ENCODE measurements at places on chromosomes 11 and 22.
A peak's percentile ranks its signal among the peaks of the same experiment; 100 is the strongest.

- no peak for DNase-seq
Measured at GRCh38 chr11:97574976-97575665, 1185.3 kb downstream of the JRKL start.

- peak; percentile 64 for DNase-seq
Measured at GRCh38 chr22:41237707-41238569, 2.8 kb downstream of the CHADL start.

- no peak for DNase-seq
Measured at GRCh38 chr22:30535182-30535581, 11.4 kb downstream of the SEC14L6 start.

DNA sequence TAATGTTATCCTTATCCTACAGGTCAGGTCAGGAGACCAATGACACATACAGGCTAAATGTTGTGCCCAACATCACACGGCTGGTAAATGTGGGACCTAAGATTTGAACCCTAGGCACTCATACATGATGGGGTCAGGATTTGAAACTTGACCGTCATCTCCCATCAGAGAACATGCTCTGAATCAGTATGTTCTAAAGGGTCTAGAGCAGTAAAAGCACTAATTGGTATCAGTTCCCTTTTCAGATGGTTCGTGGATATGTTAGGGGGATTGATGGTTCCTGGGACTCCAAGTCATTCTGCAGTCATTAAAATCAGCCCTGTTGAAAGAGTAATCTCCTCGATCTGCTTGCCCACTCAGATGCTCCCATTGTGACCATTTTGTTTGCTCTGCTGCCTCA is 65.5 kb downstream of the BMAL1 start:
- DNase-seq, result no peak

- peak; percentile 75 for DNase-seq
Measured at GRCh38 chr11:66371627-66372415, at the start of gene SLC29A2. Gene SLC29A2 (minus strand): TSS chr11:66371760. CDS start chr11:66371591, 169 bp downstream.

GRCh38 chr11:23620617-23621016 is 760.3 kb upstream of the CCDC179 start:
- DNase-seq, result no peak

GRCh38 chr11:102666331-102666957 is 39.1 kb downstream of the MMP27 start:
- no peak for DNase-seq

DNA sequence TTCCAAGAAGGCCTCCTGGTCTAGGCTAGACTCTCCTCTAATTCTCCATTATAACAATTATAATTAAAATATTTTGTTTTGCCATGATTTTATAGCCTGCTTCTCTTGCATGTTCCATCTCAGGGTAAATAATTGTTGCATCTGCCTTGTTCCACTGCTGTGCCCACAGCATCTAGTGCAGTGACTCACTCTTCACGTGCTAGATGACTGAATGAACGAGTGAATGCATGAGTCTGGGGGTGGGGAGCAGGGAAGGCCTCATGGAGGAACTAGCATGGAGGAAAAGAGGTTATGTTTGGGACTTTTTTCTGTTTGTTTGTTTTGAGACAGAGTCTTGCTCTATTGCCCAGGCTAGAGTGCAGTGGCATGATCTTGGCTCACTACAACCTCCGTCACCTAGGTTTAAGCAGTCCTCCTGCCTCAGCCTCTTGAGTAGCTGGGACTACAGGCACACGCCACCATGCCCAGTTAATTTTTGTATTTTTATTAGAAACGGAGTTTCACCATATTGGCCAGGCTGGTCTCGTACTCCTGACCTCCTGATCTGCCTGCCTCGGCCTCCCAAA is 5.2 kb upstream of the OAF start:
- DNase-seq, result no peak

DNA sequence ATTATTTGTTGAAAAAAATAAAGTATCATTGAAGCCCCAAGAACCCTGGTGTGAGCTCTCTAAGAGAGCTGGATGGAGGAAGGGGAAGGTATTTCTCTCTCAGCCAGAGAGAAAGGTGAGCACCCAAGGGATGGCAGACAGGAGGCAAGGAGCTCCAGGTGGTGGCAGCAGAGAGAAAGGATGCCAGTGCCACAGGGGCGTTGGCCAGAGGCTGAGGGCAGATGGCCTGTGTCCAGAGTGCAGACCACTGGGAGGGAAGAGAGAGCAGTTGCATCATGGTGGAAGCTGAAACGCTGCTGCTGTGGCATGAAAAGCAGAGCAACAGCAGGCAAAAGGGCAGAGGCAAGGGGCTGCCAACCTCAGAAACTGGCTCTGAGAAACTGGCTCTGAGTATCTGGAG is 8.5 kb downstream of the SPON1 start:
- DNase-seq, result no peak

- DNase-seq, result peak; percentile 87
Measured at GRCh38 chr11:76637491-76638269, 32.9 kb downstream of the LRRC32 start.

- no peak for DNase-seq
Measured at GRCh38 chr11:37040921-37041320, 442.9 kb upstream of the RAG2 start.

- no peak for DNase-seq
Measured at GRCh38 chr22:43726322-43726721, 85.8 kb downstream of the EFCAB6 start.

- peak; percentile 34 for DNase-seq
Measured at GRCh38 chr11:69066122-69067112, 17.7 kb downstream of the TPCN2 start.

DNA sequence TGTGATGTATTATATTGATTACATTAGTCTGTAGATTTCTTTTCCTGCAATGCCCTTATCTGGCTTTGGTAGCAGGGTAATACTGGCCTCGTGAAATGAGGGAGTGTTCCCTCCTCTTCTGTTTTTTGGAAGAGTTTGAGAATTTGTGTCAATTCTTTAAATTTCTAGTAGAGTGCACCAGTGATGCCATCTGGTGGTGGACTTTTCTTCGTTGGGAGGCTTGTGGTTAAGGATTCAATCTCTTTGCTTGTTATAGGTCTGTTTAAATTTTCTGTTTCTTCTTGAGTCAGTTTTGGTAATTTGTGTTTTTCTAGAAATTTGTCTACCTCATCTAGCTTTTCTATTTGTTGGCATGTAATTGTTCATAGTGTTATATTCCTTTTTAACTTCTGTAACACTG is 18.9 kb downstream of the SHANK3 start:
- DNase-seq, result no peak

GRCh38 chr11:30863209-30863608 is 277.1 kb upstream of the MPPED2 start:
- DNase-seq, result no peak

GRCh38 chr11:4539603-4540219 is 5.3 kb upstream of the OR52M1 start:
- DNase-seq, result peak; percentile 62

- DNase-seq, result no peak
Measured at GRCh38 chr11:31114442-31114841, 255.1 kb downstream of the DCDC1 start.

GRCh38 chr11:82529936-82530335 is 203.7 kb downstream of the FAM181B start:
- DNase-seq, result no peak

GRCh38 chr11:97445561-97445960 is 1055.7 kb downstream of the JRKL start:
- no peak for DNase-seq

DNA sequence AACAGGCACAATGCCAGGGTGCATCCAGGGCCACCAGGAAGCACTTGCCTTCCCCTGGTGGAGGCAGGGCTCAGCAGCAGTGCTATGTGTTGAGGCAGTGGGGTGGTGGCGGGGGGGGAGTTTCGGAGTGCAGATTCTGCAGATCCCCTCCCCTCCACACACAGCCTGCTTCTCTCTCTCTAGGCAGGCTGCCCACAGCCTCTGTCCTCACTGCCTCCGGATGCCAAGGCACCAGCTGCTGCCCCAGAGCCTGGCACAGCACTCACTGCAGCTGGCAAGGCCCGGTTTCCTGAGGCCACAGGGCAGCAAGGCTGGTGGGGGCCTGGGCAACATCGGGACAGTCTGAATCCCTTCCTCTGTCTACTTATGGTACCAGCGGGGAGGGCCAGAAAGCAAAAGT is 35.8 kb downstream of the NRXN2 start:
- DNase-seq, result peak; percentile 74

DNA sequence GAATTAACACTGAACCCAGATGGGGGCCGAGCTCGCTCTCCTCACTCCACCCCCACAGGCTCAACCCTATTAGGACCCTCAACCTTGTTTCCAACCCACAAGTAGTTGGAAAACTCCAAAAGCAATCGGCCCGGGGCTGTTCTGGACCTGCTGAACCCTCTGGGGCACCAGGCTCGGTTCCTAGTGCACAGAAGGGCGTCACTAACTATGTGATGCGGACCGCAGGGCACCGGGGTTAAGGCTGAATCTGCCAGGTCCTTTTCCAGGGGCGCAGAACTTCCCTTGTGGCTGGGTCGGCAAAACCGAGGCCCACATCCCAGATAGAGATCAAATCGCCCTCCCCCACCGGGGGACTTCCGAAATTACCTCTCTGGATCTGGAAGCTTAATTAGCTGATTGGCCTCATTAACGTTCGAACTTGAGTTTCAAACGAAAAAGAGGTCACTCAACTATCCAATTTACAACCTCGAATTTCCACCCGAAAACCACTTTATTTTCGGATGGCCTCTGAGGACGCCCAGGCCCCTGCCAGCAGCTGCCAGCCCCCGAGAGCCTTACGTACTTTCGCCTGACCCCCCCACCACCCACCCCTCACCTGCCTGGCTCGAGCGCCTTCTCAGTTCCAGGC is 1.7 kb downstream of the SHANK2 start:
- DNase-seq, result no peak

GRCh38 chr11:103257360-103257759 is 148.1 kb downstream of the DYNC2H1 start:
- no peak for DNase-seq

GRCh38 chr22:19723232-19723982 is at the start of gene GP1BB:
Gene GP1BB (plus strand): TSS chr22:19723539. CDS start chr22:19723570, 31 bp downstream.
- DNase-seq, result no peak

- DNase-seq, result peak; percentile 63
Measured at GRCh38 chr11:1920128-1920908, 815 bp downstream of the TNNT3 start.

- DNase-seq, result no peak
Measured at GRCh38 chr22:33247758-33248157, 189.6 kb upstream of the SYN3 start.

GRCh38 chr11:34575261-34575660 is 45.6 kb upstream of the EHF start:
- DNase-seq, result no peak

GRCh38 chr22:25959818-25960774 is 209.2 kb upstream of the SEZ6L start:
- DNase-seq, result no peak

- DNase-seq, result peak; percentile 71
Measured at GRCh38 chr22:49788504-49788903, 39.2 kb downstream of the BRD1 start.

- no peak for DNase-seq
Measured at GRCh38 chr22:42891696-42892095, 34.6 kb upstream of the ARFGAP3 start.

DNA sequence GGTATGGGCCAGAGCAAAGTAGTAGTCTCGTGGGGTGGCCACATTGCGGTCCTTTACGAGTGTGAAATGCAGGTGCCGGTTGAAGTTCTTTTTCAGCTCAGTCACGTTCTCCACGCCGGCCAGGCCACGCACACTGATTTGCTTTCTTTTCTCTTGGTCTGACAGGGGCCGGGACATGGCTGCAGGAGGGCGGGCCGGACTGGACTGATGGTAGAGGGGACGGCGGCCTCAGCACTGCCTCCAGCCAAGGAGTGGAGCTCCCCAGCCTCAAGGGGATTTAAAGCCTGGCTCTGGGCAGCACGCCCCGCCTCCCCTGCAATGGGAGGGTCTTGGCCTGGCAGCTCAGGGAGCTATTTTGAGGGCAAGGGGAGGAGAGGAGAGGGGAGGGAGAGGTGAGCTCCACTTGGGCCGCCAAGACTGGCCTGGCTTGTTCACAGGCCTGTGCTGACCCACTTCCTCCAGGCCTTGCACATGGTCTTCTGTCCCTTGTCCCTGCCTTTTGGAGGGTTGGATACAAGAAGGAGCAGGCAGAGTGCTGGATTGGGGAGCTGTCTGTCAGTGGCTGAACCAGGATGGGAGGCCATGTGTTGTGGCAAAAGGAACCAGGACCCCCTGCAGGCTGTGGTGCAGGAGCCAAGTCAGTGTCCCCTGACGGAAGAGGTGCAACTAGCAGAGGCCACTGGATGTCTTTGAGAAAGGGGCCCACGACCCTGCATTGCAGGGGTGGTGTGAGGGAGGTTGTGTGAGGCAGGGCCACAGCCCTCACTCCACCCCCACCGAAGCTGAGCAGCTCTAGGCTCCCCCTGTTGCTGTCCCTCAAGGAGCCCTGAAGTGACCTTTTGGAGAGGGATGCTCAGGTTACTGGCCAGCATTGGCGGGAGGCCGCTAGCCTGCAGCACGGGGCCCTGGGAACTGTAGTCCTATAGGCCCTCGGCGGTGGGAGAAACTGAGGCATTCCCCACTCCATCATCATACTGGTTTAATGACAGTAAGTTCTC is at the start of gene PYGM:
Gene PYGM (minus strand): TSS at position 253 of the 998 bp plus-strand sequence. CDS start 76 bp downstream, at position 177.
- DNase-seq, result peak; percentile 94

- no peak for DNase-seq
Measured at GRCh38 chr11:60222141-60222540, 20.8 kb downstream of the MS4A4E start.

DNA sequence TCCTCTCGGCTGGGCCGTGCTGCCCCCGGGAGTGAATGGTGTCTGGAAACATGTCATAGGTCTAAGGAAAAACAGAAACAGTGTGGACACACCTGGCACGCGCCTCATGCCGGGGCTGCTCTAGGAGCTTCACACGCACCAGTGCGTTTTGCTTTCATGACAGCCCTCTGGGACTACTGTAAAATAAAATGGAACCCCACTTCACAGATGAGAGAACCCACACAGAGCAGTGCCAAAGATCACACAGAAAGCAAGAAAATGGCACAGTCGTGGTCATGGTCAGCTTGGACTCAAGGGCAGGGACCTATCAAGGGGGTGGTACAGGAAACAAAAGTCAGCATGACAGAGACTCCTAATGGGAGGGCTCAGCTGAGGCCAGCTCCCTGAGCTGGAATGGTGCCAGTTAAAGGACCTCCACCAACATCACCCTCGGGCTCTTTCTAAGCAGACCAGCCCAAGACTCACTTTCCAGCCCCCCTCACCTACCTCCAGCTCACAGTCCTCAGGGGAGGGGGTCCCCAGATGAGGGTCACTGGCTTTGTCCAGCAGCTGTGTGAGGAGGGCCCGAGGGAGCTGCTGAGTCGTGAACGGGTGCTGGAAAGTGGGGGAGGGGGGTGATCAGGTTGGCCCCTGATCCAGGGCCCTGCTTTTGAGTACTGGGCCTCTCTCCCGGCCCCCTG is 3.3 kb downstream of the MAP4K2 start:
- DNase-seq, result no peak

DNA sequence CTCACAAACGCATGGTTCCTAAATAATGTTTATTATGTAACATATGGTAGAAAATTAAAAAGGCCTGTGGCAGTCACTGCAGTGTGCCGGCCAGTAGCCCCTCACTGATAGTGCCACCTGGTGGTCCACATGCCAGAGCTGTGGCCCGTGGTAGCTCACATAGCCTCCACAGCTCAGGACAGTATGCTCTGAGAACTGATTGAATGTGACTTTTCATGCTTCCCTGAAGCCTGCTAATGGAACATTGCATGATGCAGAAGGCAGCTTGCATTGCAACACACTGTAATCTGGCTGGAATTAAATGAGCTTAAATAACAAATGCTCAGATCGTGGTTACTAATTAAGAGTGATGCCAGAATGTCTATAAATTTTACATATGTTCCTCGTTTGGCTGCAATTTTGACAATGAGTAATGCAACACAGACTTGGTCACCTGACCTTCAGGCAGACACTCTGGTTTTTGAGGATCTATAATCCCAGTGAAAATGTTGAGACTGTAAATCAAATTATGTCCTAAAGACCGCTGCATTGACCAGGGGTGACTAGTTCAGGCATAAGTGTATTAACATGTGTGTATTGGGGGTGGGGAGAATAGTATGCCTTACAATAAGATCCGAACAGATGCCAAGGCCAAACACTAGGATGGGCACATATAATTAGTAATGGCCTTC is 566.4 kb downstream of the METTL15 start:
- DNase-seq, result no peak
